ENCODE measurements at places on chromosomes 5 and 9. TPM values are rescaled to one million over a fixed set of nuclear protein-coding genes. Genes with fewer than 3 reads are reported as not detected.

DNA sequence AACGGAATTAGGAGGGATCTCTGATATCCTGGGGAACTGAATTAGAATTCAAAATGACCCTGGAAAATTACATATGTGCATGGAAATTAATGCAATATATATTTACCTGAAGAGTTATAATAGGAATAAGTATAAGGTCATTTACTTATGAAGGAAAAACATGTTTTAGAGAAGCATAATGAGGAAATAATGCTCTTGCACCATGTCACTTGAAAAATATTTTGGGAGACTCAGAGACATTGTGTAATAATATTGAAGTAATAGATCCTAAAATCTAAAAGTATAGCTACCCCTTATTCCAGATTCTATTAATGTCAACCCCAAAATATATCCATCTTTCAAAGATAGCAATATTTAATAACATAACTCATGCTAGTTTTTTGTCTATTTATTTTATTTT is 28.4 kb downstream of the SPZ1 start:
- H3K27me3 ChIP-seq = no peaks in the 10 kb centered on the region
- H3K27ac ChIP-seq = no peak overlapping the region
- DNase-seq = no peak
- no peaks in the 10 kb centered on the region for H3K4me1 ChIP-seq

DNA sequence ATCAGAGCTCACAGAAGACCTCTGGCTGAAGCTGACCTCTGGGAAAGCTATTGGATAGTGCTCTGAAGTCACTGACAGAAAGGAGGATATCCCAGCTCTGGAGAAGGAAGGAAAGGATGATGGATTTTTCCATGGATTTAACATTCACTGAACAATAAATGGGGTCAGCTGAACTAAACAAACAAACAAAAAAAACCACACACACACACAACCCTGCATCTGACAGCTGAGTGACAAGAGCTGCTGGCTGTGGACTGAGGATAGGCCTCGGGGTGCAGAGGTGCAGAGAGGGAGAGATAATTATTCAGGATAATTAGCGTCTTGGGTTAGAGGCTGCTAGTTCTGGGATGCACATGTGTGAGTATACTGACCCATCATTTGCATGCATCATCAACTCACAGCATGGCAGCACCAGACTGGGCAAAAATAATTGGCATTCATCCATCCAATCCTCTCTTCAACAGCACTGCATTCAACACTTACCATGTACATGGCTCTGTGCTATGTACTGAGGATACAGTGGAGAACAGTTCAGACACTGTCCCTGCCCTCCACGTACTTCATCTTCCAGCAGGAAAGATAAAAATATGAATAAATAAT is 131.4 kb upstream of the TRIM32 start:
- H3K27ac ChIP-seq = no peak overlapping the region
- DNase-seq = no peak
- no peaks in the 10 kb centered on the region for H3K36me3 ChIP-seq
- no peaks in the 10 kb centered on the region for H3K4me1 ChIP-seq

- no peaks in the 10 kb centered on the region for H3K27me3 ChIP-seq
- peaks cover 13% of the 10 kb centered on the region for H3K36me3 ChIP-seq
- H3K27ac ChIP-seq = peak overlapping the region; percentile 97
- H3K4me3 ChIP-seq = peak overlapping the region; percentile 79
- peaks cover 100% of the 10 kb centered on the region for H3K4me1 ChIP-seq
- peak; percentile 50 for DNase-seq
Observed at GRCh38 chr9:127970401-127971313, 10.1 kb downstream of the EEIG1 start.

DNA sequence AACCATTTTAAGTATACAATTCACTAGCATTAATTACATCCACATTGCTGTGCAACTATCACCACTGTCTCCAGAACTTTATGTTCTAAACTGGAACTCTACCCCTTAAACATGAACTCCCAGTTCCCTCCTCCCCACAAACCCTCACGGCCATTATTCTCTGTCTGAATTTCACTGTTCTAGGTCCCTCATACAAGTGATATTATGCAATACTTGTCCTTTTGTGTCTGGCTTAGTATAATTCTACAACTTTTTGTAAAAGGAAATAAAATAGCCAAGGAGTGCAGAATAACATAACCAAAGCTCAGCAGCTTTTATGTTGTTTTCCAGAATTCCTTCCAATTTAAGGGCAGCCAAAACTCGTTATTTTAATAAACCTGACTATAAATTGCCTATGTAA is 53.2 kb downstream of the NAA35 start:
- no peak overlapping the region for H3K27ac ChIP-seq
- no peak overlapping the region for H3K4me3 ChIP-seq
- DNase-seq = no peak
- H3K36me3 ChIP-seq = peaks cover 64% of the 10 kb centered on the region
- peaks cover 2% of the 10 kb centered on the region for H3K4me1 ChIP-seq

- H3K36me3 ChIP-seq = peaks cover 2% of the 10 kb centered on the region
- H3K27ac ChIP-seq = no peak overlapping the region
- peaks cover 32% of the 10 kb centered on the region for H3K4me1 ChIP-seq
- no peak overlapping the region for H3K4me3 ChIP-seq
Observed at GRCh38 chr5:36691696-36692371, 85.4 kb downstream of the SLC1A3 start.

DNA sequence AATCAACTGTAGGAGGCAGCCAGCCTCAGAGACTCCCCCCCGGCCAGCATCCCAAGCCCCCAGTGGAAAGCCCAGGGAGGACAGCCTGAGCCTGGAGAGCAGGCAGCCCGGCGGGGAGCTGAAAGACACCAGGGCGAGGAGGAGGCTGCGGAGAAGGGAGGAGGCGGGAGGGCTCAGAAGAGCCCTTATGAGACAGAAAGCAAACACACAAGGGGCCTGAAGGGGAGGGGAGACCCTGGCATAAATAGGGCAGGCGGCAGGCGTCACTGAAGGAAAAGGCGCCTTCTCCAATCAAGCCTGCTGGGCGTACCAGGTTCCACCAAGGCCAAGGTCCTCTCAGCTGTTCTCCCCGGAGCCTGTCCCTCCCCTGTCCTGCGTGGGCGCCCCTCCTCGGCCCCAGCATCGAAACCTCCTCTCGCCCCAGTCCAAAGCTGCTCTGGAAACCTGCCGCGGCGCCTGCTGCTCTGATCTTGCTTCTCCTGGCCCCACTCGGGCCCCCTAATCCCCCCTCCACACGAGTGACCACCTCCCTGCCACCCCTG is 1.3 kb downstream of the SLC9A3 start:
- no peak overlapping the region for H3K4me3 ChIP-seq
- peaks cover 32% of the 10 kb centered on the region for H3K4me1 ChIP-seq
- H3K36me3 ChIP-seq = no peaks in the 10 kb centered on the region
- peaks cover 58% of the 10 kb centered on the region for H3K27me3 ChIP-seq

- H3K4me1 ChIP-seq = no peaks in the 10 kb centered on the region
- H3K36me3 ChIP-seq = no peaks in the 10 kb centered on the region
- no peak for DNase-seq
- H3K27me3 ChIP-seq = peaks cover 37% of the 10 kb centered on the region
- no peak overlapping the region for H3K4me3 ChIP-seq
- H3K27ac ChIP-seq = no peak overlapping the region
Observed at GRCh38 chr5:141762790-141763368, 80.8 kb upstream of the ARAP3 start.

DNA sequence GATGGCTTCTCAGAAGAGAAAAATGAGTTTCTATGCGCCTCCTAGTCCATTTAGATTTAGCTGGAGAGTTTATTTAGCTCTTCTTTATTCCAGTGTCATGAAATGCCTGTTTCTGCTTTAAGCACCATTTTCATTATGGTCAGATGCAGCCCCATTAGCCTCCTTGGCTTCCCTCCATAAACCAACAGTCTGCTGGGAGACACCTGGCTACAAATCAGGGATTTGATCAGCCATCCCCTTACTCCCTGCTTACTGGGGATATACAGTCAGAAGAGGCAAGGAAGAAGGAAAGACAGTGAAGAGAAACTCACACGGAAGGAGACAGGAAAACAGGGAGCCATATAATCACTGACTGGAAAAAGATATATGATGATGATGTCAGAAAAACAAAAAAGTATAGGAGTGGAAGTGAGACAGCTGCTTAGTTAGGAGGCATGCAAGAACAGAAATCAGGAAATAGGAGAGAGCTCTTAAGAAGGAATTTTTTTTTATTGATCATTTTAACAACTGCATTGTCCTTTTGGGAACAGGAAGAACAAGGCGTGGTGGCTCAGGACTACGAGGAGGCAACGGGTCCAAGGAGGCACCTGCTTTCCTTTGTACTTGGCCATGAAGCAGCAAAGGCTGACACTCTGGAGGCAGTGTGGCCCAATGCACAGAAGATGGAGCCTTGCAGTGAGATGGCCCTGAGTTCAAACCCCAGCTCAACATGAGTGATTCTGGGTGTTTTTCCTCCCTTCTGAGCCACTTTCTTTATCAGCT is 56.1 kb downstream of the MED27 start:
- peaks cover 7% of the 10 kb centered on the region for H3K36me3 ChIP-seq
- H3K4me1 ChIP-seq = peaks cover 4% of the 10 kb centered on the region
- no peaks in the 10 kb centered on the region for H3K27me3 ChIP-seq

DNA sequence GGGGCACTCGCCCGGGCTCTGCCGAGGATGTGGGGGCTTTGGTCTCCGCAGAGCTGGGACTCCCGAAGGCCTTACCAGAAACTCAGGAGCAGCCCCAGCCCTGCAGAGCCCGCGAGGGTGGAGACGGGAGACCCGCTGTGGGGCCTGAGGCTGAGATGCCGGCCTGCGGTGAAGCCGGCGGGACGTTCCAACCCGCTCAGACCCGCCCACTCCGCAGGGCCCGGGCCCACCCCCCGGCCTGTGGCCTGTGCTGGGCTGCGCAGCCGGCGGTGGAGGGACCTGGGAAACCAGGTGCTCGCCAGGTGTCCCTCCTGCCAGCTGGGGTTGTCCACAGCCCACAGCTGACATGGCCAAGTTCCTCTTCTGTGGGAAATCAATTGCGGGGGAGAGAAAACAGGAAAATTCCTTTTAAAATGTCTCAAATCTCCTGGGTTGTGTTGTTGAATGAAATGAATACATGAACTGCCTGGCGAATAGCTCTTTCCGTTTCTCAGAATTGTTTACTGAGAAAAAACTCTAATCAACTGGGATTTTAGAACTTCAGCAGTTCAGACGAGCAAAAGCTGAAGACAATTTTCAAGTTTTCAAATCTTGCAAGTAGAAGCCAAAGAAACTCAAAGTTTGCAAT is 49.0 kb upstream of the IRX4 start:
- H3K36me3 ChIP-seq = no peaks in the 10 kb centered on the region
- peaks cover 25% of the 10 kb centered on the region for H3K27me3 ChIP-seq
- no peak overlapping the region for H3K27ac ChIP-seq
- DNase-seq = no peak

- H3K27me3 ChIP-seq = peaks cover 1% of the 10 kb centered on the region
- no peak for DNase-seq
- no peaks in the 10 kb centered on the region for H3K36me3 ChIP-seq
- no peak overlapping the region for H3K4me3 ChIP-seq
- no peaks in the 10 kb centered on the region for H3K4me1 ChIP-seq
- no peak overlapping the region for H3K27ac ChIP-seq
Observed at GRCh38 chr5:174414315-174414710, 310.1 kb upstream of the MSX2 start.

DNA sequence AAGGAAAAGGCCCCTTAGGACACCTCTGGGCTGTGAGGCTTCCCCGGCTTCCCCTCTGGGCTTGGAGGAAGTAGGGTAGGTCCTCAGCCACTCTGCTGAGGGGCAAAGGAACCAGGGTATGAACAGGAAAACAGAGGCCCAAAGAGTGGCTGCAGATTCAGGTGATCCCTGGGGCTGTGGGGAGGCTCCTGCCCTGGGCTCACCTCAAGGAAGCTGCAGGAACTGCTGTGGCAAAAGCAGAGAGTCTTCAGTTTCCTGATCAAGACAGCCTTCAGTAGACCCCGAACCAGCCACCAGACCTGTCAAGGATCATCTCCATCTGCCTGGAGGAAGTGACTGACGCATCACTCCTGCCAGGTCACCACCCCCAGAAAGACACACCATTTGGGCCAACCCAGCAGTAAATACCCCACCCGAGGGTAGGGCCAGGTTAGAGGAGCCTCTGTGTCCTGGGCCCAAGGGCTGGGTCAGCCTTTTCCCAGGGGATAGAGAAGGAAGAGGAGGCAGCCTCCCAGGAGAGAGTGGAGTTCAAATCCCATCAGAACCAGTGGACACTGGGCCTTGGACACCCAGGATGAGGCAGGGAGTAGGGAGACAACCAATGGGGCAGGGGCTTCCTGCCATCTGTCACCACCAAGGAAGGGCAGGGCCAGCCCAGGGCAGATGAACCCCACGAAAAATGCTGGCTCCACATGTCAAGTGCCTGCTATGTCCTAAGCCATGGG is 5.8 kb upstream of the ST6GALNAC6 start:
- peaks cover 72% of the 10 kb centered on the region for H3K4me1 ChIP-seq
- peak overlapping the region; percentile 98 for H3K27ac ChIP-seq
- peaks cover 18% of the 10 kb centered on the region for H3K36me3 ChIP-seq
- peak; percentile 39 for DNase-seq

DNA sequence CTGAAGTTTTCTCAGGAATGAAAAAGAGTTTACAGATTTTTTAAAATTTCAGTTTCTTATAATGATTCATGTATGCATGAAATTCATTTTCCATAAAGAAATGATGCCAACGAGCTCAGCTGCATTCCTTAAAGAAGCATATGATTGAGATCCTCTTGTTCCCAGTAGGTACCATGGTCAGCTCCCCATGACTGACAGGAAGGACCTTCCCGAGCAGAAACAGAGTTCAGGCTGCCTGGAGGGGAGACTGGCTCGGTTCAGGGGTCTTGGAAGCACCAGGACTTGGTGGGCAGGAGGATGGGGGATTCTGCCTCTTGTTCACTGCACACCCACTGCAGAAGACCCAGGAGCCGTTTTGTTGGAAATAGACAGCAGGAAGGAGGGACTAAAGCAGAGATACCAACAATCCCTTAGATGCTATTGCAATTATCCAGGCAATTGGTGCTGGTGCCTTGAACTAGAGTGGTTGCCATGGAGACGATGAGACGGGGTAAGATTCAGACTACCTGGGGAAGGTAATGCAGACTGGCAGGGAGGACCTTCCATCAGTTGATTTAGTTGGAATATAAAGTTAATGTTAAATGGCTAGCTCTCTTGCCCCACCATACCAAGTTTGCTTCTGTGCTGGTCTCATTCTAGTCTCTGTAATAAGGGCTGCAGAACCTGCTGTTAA is 447.8 kb downstream of the MTRR start:
- H3K36me3 ChIP-seq = no peaks in the 10 kb centered on the region
- no peaks in the 10 kb centered on the region for H3K4me1 ChIP-seq
- no peaks in the 10 kb centered on the region for H3K27me3 ChIP-seq
- no peak for DNase-seq
- no peak overlapping the region for H3K27ac ChIP-seq
- no peak overlapping the region for H3K4me3 ChIP-seq

DNA sequence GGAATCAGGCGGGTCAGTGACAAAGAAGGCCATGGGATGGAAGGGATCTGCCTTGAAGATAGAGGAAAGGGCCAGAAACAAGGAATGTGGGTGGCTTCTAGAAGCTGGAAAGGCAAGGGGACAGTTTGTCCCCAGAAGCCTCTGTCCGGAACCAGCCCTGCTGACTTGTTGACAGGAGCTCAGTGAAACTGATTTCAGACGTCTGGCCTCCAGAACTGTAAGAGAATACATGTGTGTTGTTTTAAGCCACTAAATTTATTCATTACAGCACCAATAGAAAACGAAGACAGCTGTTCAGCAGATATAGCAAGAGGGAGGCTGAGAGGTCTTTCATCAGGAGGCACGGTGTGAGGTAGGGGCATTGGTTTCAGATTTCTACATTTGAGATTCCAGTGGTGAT is 422.5 kb downstream of the KDM4C start:
- no peak for DNase-seq
- H3K27me3 ChIP-seq = no peaks in the 10 kb centered on the region
- peaks cover 13% of the 10 kb centered on the region for H3K4me1 ChIP-seq

PCDHA1 gene
- not detected for total RNA-seq

OR2S2 gene
- not detected for total RNA-seq

PKN3 gene
- 16.9 TPM for total RNA-seq

CDKN2A gene
- total RNA-seq = 6.7 TPM

FCN2 gene
- not detected for total RNA-seq

BARX1 gene
- not detected for total RNA-seq

UBLCP1 gene
- 40.3 TPM for total RNA-seq

FOXE1 gene
- total RNA-seq = not detected

HTR1A gene
- total RNA-seq = not detected
